Fibroblast of villous mesenchyme (primary cell): ENCODE measurements at places on chromosomes 16 and 17. TPM values are rescaled to one million over a fixed set of nuclear protein-coding genes. Genes with fewer than 3 reads are reported as not detected.
A peak's percentile ranks its signal among the peaks of the same experiment; 100 is the strongest.

GRCh38 chr16:18846416-18846815 is 45.1 kb upstream of the ARL6IP1 start:
- no peak for DNase-seq

MT1G gene
- total RNA-seq, result not detected in 2 replicates

DNA sequence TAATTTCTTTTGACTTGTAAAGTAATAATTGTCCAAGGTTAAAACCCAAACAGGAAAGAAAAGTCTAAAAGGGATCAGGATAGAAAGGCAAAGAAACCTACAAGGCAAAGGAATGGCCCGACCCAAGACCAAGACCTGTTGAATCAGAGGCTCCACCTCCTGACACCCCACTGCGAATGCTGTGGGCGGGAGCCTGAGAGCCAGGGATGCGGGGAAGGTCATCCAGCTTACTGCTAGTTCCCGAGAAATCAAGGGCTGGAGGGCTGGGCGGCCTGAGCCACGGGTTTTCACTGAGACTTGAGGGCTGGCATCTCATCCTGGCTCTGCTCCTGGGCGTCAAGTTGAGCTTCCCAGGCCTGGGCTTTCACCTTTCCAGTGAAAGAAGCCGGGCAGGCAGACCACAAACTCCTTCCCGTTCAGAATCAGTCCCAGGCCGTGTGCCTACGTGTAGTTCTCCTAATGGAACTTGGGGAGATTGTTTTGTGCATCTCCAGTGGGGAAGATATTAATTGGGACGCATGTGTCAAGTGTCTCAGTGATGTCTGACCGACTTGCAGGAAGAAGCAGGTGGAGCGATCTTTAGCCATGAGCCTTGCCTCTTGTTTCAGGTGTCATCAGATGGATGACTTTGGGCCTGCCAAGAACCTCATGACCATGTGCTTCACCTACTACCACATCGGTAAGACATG is 36.9 kb downstream of the CIBAR2 start:
- DNase-seq, result no peak

- DNase-seq, result no peak
Observed at GRCh38 chr17:40750391-40750790, 4.7 kb downstream of the KRT25 start.

- DNase-seq, result no peak
Observed at GRCh38 chr17:66767154-66767933, 67.6 kb upstream of the CACNG5 start.

DNA sequence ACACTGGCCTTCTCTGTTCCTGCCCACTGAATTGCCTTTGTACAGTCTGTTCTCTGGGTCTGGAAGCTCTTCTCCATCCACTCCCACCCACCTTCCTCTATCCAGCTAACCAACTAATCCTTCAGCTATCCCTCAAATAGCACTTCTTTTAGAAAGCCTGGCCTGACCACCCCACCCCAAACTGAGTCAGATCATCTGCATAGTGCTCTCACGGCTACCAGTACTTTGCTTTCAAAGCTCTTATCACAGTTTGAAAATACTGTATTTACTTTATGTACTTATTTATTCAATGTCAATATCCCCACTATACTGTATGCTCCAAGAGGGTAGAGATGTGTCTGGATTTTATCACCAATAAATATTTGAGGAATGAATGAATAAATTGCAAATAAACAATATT is 4.5 kb upstream of the CLDN7 start:
- no peak for DNase-seq

- no peak for DNase-seq
Observed at GRCh38 chr17:36592716-36593321, 1.1 kb downstream of the DHRS11 start.

DNA sequence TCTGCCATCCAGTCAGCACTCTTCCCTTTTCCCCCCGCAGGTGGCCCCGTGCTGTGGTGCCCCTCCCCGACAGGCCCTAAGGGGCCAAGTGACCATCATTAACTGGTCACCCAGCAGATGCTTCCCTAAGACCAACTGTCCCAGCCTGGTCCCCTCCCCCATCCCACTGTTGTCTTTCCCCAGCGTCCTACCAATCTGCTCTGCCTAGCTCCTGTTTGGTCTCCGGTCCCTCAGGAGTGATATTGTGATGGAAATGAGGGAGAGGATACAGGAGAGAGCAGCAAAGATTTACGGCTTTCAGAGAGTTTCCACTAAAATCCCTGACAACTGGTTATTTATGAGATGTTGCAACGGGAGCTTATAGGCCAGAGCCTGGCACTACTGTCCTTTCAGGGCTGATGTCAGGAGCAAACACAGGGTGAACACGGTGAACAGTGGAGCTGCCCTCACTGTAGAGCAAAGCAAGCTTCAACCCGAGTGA is 1.4 kb upstream of the TTLL6 start:
- DNase-seq, result no peak

TMED6 gene
- 0.64 TPM in 1 of 2 replicates, not detected in the other for total RNA-seq

MPV17L gene
- 0.64 and 1.3 TPM in 2 replicates for total RNA-seq

DNA sequence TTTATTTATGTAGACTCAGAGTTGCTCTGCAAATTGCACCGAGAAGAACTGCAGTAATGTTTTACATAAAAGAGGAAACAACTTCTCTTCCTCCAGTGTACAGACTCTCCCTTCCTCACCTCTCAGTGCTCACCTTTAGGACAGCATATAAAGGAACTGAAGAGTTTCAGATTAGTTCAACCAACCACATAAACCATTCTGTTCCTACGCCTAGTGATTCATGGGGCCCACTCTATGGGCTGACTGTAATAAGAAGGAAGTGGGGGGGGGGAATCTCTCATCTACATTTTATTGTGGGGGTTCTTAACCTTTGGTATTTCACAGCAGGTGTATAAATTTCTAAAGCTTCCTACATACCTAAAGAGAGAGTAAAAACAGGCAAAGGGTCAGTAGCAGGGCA is 18.3 kb downstream of the ZSWIM7 start:
- DNase-seq, result no peak

SMIM36 gene
- not detected in 2 replicates for total RNA-seq

AOC2 gene
- 0.43 and 0.64 TPM in 2 replicates for total RNA-seq

DNA sequence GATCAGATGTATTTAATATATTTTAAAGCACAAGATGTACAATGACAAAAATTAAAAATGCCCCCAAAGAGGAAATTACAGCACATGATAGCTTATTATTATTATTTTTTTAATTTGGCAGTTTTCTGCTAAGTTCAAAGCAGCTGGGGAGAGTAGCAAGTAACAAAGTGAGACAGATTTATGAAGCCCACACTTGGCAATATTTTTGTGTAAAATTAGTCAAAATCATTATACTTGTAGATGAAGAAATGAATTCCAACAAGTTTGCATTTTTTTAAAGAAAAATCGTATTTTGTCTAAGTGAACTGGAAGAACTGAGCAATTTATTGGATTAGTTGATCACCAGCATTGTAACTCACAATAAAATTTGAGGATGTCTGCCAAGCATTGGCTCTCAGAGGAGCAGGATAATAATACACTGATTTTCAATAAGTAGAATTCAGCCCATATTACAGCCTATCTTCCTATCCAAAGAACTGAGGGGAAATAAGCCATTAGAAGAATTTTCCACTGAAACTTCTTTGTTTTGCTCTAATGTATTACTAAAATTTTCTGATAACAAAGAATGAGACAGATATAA is 215.6 kb downstream of the MAP2K6 start:
- no peak for DNase-seq

YBX2 gene
- not detected in 2 replicates for total RNA-seq

ATP6V0C gene
- total RNA-seq, result 20.0 and 23.3 TPM in 2 replicates

KRT12 gene
- total RNA-seq, result not detected in 2 replicates

GRCh38 chr17:79113699-79114457 is 39.3 kb downstream of the ENGASE start:
- no peak for DNase-seq

- DNase-seq, result peak; percentile 90
Observed at GRCh38 chr17:42276609-42277341, 584 bp upstream of the STAT5B start.

HOXB5 gene
- 0.32 and 0.43 TPM in 2 replicates for total RNA-seq
